ENCODE measurements at places on chromosomes 1 and 21.

- no peak overlapping the region for H3K27ac ChIP-seq
- no peaks in the 10 kb centered on the region for H3K27me3 ChIP-seq
- no peak overlapping the region for H3K4me3 ChIP-seq
- no peaks in the 10 kb centered on the region for H3K36me3 ChIP-seq
- no peaks in the 10 kb centered on the region for H3K4me1 ChIP-seq
Observed at GRCh38 chr1:183962903-183963302, 74.6 kb downstream of the COLGALT2 start.

GRCh38 chr1:201795066-201795465, 33.9 kb upstream of the IPO9 start:
- no peak overlapping the region for H3K27ac ChIP-seq
- no peak for DNase-seq
- peaks cover 31% of the 10 kb centered on the region for H3K36me3 ChIP-seq
- H3K4me1 ChIP-seq = peaks cover 29% of the 10 kb centered on the region
- H3K27me3 ChIP-seq = no peaks in the 10 kb centered on the region
- H3K4me3 ChIP-seq = no peak overlapping the region

GRCh38 chr1:39453603-39454002, 37.8 kb upstream of the BMP8A start:
- no peaks in the 10 kb centered on the region for H3K4me1 ChIP-seq
- no peaks in the 10 kb centered on the region for H3K27me3 ChIP-seq
- no peak overlapping the region for H3K27ac ChIP-seq
- peaks cover 100% of the 10 kb centered on the region for H3K36me3 ChIP-seq

DNA sequence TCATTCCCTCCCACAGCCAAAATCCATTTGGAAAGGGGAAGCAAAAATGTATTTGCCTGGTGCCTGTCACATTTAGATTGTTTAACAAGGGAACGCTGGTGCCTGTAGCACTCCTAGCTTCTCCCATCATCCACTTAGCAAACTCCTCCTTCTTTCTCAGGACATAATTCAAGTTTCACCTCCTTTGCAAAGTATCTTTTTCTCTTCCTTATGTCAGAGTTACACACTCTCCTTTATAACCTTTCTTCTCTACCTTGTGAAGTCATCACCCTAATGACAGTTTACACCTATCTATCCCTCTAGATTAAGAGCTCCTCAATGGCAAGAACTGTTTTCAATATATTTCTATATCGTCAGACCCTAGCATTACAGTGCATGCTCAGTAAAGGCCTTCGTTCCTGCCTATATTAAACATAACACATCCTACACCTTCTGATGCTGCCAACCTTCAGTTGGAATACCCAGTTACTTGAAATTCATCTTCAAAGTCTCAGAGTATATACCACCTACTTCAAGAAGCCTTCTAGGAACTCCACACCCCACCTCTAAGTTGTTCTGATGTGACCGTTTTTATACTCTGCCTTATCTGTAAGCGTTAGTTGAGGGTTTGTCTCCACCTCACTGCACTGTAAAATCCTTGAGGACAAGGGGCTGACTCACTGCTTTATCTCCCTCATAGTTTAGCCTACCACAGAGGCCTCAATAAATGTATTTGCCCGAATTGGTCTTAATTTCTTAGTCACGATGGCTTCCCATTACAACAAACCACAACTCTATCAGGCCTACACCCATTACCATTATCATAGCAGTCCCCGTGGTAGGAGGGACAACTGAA, 1.0 kb upstream of the EPS15 start:
- no peaks in the 10 kb centered on the region for H3K36me3 ChIP-seq
- no peak overlapping the region for H3K4me3 ChIP-seq
- H3K27ac ChIP-seq = no peak overlapping the region
- DNase-seq = no peak
- H3K4me1 ChIP-seq = peaks cover 4% of the 10 kb centered on the region

DNA sequence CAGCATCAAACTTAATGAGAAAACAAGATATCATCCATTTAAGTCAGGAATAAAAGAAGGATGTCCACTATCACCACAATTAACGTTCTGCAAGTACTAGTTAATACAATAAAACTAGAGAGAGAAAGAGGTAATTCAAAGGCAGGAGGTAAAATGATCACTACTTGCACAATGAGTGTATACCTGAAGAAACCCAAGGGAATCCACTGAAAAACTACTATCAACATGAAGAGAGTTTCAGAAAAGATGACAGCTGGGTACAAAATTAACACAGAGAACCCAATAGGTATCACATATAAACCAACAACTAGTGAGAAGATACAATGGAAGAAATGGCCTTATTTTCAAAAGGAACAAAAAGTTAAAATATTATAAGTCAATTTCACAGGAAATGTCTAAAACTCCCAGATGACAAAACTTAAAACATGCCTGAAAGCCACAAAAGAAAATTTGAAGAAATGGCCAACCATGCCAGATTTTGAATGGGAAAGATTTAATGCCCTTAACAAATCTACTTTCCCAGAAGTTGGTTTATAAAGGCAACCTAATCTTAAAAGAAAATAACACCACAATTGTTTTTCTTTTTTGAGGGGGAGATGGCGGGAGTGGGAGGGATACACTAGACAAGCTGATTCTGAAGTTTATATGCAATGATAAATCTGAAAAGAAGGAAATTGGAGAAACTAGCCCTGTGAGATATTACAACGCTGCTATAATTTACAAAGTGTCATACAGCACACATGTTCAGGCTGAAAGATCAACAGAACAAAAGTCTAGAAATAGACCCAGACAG, 17.8 kb downstream of the VPS26C start:
- H3K4me1 ChIP-seq = no peaks in the 10 kb centered on the region
- H3K27me3 ChIP-seq = no peaks in the 10 kb centered on the region
- DNase-seq = no peak
- H3K36me3 ChIP-seq = no peaks in the 10 kb centered on the region
- H3K27ac ChIP-seq = no peak overlapping the region

- H3K4me3 ChIP-seq = no peak overlapping the region
- DNase-seq = no peak
- H3K36me3 ChIP-seq = peaks cover 91% of the 10 kb centered on the region
- no peaks in the 10 kb centered on the region for H3K27me3 ChIP-seq
Observed at GRCh38 chr1:247324923-247325322, 6.7 kb downstream of the ZNF496 start.

DNA sequence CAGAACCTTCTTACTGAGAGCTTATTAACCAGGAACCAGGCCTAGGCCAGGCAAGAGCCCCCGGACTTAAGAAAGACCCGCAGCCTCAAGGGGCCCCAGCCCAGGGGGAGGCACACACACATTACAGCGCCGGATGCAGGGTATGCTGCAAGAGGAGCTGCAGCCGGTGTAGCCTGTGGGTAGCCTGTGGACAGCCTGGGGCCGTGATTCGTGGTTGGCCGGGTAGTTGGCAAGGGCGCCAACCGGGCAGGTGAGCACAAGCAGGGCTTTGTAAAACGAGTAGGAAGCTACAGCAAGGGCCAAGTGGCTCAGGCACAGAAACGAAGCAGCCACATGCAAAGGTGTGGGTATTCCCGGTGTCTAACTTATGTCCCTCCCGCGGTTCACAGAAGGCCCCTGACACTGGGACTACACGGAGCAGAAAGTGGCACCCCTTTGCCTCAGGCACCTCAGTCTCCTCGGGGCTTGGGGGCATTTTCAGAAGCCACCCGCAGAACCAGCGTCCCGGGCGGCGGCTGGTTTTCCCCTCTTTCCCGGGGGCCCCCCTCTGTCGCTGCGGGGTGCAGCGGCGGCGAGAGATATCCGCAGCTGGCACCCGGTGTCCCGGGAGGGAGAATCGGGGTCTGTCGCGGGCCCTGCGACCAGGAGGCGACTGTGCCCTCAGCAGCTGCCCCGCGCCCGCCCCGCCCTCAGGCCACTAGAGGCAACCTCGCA, 40.8 kb downstream of the KIAA1614 start:
- H3K27ac ChIP-seq = peak overlapping the region; percentile 46
- peak overlapping the region; percentile 53 for H3K4me3 ChIP-seq
- H3K4me1 ChIP-seq = peaks cover 31% of the 10 kb centered on the region
- H3K36me3 ChIP-seq = peaks cover 20% of the 10 kb centered on the region
- no peak for DNase-seq
- no peaks in the 10 kb centered on the region for H3K27me3 ChIP-seq

- no peak for DNase-seq
- no peak overlapping the region for H3K27ac ChIP-seq
- H3K4me1 ChIP-seq = no peaks in the 10 kb centered on the region
- no peaks in the 10 kb centered on the region for H3K27me3 ChIP-seq
- no peaks in the 10 kb centered on the region for H3K36me3 ChIP-seq
Observed at GRCh38 chr1:171984850-171985485, 143.7 kb downstream of the DNM3 start.

GRCh38 chr1:89630048-89630447, 2.9 kb upstream of the LRRC8C start:
- H3K27me3 ChIP-seq = no peaks in the 10 kb centered on the region
- no peak for DNase-seq
- H3K36me3 ChIP-seq = no peaks in the 10 kb centered on the region

- no peak overlapping the region for H3K4me3 ChIP-seq
- no peak for DNase-seq
- no peak overlapping the region for H3K27ac ChIP-seq
- H3K4me1 ChIP-seq = no peaks in the 10 kb centered on the region
- H3K36me3 ChIP-seq = no peaks in the 10 kb centered on the region
Observed at GRCh38 chr1:60872426-60873054, 209.8 kb upstream of the NFIA start.

All from tibial artery (tissue), 4 donors.